ENCODE measurements at places on chromosomes 1 and 21.

DNA sequence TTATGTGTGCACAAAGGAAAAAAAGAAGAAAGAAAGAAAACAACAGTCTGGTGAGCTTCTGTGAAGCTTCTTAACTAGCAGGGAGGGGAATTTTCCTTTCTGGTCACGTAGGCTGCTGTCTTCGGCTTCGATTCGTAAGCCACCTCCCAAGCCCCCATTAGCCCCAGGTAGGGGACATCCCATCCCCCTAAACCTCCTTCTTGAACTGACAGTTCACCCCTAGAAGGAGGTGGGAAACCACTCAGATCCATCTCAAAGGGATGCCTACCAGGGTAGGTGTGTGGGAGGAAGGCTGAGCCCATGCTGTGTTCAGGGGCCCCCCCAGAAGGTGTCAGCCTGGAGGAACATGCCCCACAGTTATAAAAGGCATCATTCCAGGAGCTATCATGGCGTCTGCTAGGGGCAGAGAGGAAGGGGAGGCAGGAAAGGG is 25.8 kb downstream of the CD247 start:
- H3K4me1 ChIP-seq = peaks cover 6% of the 10 kb centered on the region
- peaks cover 49% of the 10 kb centered on the region for H3K36me3 ChIP-seq
- H3K27me3 ChIP-seq = no peaks in the 10 kb centered on the region
- peak overlapping the region; percentile 33 for H3K27ac ChIP-seq
- DNase-seq = no peak
- H3K4me3 ChIP-seq = no peak overlapping the region

- H3K36me3 ChIP-seq = no peaks in the 10 kb centered on the region
- no peak for DNase-seq
- H3K27ac ChIP-seq = no peak overlapping the region
Observed at GRCh38 chr1:201294876-201295275, 11.6 kb downstream of the PKP1 start.

GRCh38 chr1:61950418-61950817 is 208.1 kb downstream of the PATJ start:
- H3K36me3 ChIP-seq = no peaks in the 10 kb centered on the region
- H3K27ac ChIP-seq = no peak overlapping the region
- no peak overlapping the region for H3K4me3 ChIP-seq
- no peaks in the 10 kb centered on the region for H3K27me3 ChIP-seq
- DNase-seq = no peak

DNA sequence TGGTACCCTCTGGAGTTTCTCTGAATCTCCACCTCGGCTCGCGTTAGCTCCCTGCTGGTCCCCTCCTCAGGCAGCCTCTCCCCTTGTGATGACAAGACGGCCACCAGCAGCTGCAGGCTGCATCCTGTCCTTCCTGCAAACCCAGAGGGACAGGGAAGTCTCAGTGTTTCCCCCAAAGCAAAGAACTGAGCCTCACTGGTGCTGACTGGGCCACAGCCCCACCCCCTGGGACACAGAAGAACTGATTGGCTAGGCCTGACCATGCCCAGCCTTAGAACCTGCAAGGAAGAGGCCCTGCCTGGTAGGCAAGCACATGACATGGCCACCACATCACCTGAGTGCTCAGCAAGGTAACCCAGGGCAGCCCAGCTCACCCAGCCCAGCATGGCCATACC is 34.6 kb downstream of the TMEM51 start:
- no peak overlapping the region for H3K4me3 ChIP-seq
- H3K27ac ChIP-seq = no peak overlapping the region
- no peaks in the 10 kb centered on the region for H3K36me3 ChIP-seq
- no peak for DNase-seq

GRCh38 chr1:233791721-233792120 is 112.8 kb upstream of the SLC35F3 start:
- H3K4me1 ChIP-seq = no peaks in the 10 kb centered on the region
- H3K4me3 ChIP-seq = no peak overlapping the region
- no peaks in the 10 kb centered on the region for H3K27me3 ChIP-seq
- DNase-seq = no peak

DNA sequence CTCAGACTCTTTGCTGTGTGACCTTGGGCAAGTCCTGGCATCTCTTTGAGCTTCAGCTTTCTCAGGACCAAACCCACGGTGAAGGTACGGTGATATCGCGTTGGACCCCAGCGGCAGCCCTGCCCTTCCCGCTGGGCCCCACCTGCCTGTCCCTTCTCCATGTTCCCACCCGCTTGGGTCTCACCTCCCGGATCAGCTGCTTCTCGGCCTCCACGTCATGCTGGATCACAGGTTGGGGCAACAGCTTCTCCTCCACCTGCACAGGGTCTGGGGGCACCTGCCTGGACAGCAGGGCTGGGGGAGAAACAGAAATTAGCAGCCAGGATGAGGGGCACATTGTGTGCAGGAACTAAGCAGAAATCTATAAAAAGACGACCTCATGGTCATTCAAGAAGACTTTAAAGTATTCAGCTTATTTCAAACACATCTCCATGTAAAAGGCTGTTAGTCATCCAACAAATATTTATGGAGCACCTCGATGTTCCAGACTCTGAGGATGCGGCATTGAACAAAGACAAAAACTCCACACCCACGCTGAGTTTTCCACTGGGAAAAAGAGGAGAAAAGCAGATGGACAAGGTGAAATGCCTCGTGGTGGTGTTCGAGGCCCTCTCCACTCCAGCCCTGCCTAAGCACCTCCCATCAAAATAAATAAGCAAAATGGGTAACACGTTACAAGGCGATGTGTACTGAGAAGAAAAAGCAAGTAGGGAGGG is 19.5 kb downstream of the KIF17 start:
- H3K4me3 ChIP-seq = no peak overlapping the region
- no peaks in the 10 kb centered on the region for H3K27me3 ChIP-seq
- H3K36me3 ChIP-seq = no peaks in the 10 kb centered on the region
- no peak overlapping the region for H3K27ac ChIP-seq
- peaks cover 16% of the 10 kb centered on the region for H3K4me1 ChIP-seq

DNA sequence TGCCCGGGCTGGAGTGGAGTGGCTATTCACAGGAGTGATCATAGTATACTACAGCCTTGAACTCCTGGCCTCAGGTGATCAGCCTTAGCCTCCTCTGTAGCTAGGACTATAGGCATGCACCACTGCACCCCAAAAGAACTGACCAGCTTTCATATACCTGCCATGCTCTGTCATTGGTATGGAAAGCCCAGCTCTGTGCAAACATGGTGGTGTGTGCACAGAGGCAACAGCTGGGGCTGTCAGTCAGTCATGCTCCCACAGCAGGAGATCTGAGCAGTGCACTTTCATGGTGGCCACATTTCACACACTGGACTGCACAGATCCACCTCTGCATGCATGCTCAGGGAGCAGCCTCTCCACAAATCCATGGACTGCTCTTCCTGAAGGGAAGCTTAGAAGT is 8.8 kb upstream of the JAK1 start:
- no peaks in the 10 kb centered on the region for H3K36me3 ChIP-seq
- no peaks in the 10 kb centered on the region for H3K4me1 ChIP-seq

GRCh38 chr1:160124705-160125478 is 9.3 kb downstream of the ATP1A2 start:
- H3K36me3 ChIP-seq = no peaks in the 10 kb centered on the region
- no peak overlapping the region for H3K27ac ChIP-seq

DNA sequence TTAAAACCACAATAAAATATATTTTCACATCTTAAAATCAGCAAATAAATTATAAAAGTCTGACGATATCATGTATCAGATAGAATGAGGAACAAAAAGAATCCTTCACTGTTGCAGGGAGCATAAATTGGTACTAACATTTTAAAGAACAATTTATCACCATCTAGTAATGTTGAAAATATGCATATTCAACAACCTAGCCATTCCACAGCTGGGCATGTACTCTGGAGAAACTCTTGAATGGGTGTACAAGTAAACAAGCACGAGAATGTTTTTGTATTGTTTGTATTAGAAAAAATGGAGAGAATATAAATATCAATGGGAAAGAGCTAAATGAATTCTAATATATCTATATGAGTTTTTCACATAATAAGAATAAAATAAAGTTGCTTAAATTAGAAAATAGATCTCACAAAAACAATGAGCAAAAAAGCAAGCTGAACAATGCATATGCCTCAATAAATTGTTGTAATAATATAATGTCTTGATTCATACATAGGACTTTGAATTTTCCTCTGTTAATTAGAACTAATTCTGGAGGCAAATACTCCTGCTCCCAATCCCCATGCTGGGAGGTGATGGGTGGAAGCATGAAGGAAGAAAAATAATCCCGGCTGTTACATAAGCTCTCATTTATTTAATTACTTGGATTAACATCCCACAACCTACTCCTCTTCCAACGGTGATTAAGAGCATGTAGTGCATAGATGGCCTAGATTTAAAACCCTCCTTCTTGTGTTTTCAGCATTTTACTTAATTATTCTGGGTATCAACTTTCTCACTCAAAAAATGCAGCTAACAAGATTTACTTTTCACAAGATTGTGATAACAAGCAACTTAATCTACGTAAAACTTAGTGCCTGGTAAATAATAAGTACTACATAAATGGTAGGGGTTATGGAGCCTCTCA is 5.5 kb upstream of the FMO2 start:
- no peak overlapping the region for H3K4me3 ChIP-seq
- H3K27ac ChIP-seq = no peak overlapping the region
- no peaks in the 10 kb centered on the region for H3K36me3 ChIP-seq
- H3K4me1 ChIP-seq = no peaks in the 10 kb centered on the region
- DNase-seq = no peak

GRCh38 chr1:6345009-6345408 is 48.6 kb downstream of the ACOT7 start:
- peaks cover 82% of the 10 kb centered on the region for H3K36me3 ChIP-seq
- no peaks in the 10 kb centered on the region for H3K4me1 ChIP-seq
- H3K4me3 ChIP-seq = no peak overlapping the region
- no peak for DNase-seq
- no peak overlapping the region for H3K27ac ChIP-seq

GRCh38 chr1:160776178-160776577 is 19.8 kb upstream of the LY9 start:
- H3K27ac ChIP-seq = no peak overlapping the region
- DNase-seq = no peak
- peaks cover 7% of the 10 kb centered on the region for H3K4me1 ChIP-seq
- H3K4me3 ChIP-seq = no peak overlapping the region

GRCh38 chr1:234512451-234512861 is 33.5 kb upstream of the TARBP1 start:
- no peak for DNase-seq
- peaks cover 27% of the 10 kb centered on the region for H3K4me1 ChIP-seq
- H3K4me3 ChIP-seq = no peak overlapping the region
- no peaks in the 10 kb centered on the region for H3K27me3 ChIP-seq
- no peaks in the 10 kb centered on the region for H3K36me3 ChIP-seq

GRCh38 chr21:21463456-21463855 is 465.2 kb downstream of the NCAM2 start:
- no peak overlapping the region for H3K4me3 ChIP-seq
- H3K27ac ChIP-seq = no peak overlapping the region
- H3K36me3 ChIP-seq = no peaks in the 10 kb centered on the region
- H3K27me3 ChIP-seq = no peaks in the 10 kb centered on the region
- DNase-seq = no peak
- H3K4me1 ChIP-seq = no peaks in the 10 kb centered on the region

GRCh38 chr1:228540161-228540917 is 53.2 kb downstream of the RNF187 start:
- no peaks in the 10 kb centered on the region for H3K36me3 ChIP-seq
- no peak overlapping the region for H3K27ac ChIP-seq
- no peak for DNase-seq
- H3K4me3 ChIP-seq = no peak overlapping the region
- no peaks in the 10 kb centered on the region for H3K27me3 ChIP-seq
- no peaks in the 10 kb centered on the region for H3K4me1 ChIP-seq

- H3K4me1 ChIP-seq = no peaks in the 10 kb centered on the region
- DNase-seq = no peak
- H3K36me3 ChIP-seq = 0 out of 2 replicates have a peak, but pooled peaks cover 3% of the 10 kb centered on the region
- H3K27ac ChIP-seq = no peak overlapping the region
- H3K27me3 ChIP-seq = no peaks in the 10 kb centered on the region
- H3K4me3 ChIP-seq = no peak overlapping the region
Observed at GRCh38 chr1:112439592-112439991, 43.6 kb downstream of the CTTNBP2NL start.

DNA sequence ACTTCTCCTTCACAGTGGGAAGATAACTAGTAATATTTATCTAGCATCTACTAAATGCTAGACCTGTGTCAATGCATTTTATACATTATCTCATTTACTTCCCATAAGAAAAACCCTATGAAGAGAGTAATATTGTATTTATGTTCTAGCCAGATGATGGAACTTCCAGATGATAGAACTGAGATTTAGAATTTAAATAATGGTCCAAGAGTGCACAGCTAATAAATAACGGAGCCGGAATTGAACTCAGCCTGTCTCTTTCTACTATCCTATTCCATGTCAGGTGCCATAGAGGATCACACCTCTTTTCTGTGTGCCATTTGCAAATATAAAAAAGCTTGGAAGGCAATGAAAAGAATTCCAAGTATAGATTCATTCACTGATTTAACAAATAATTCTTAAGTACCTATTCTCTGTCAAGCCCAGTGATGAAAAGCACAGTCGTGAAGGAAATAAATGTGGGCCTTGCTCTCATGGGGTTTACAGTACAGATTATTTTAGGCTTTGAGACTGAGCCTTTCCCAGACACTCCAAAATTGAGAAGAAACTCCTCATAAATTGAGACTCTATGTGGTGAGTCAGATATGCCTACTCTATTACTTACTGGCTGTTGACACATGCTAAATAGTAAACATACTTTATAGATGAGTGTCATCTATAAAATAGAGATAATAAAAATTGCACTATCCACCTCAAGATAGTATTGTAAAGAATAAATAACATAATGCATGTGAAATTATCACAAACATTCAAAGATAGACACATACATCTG is 378.0 kb upstream of the PRMT6 start:
- no peaks in the 10 kb centered on the region for H3K36me3 ChIP-seq
- no peak overlapping the region for H3K4me3 ChIP-seq
- no peak for DNase-seq
- no peaks in the 10 kb centered on the region for H3K4me1 ChIP-seq
- H3K27ac ChIP-seq = no peak overlapping the region

GRCh38 chr1:159790237-159790917 is 9.6 kb downstream of the DUSP23 start:
- no peak for DNase-seq
- H3K27ac ChIP-seq = no peak overlapping the region
- H3K27me3 ChIP-seq = peaks cover 4% of the 10 kb centered on the region
- no peaks in the 10 kb centered on the region for H3K4me1 ChIP-seq
- H3K36me3 ChIP-seq = no peaks in the 10 kb centered on the region
- H3K4me3 ChIP-seq = no peak overlapping the region

GRCh38 chr1:224733027-224733911 is 117.2 kb downstream of the CNIH3 start:
- peaks cover 9% of the 10 kb centered on the region for H3K36me3 ChIP-seq
- no peaks in the 10 kb centered on the region for H3K4me1 ChIP-seq
- no peak overlapping the region for H3K27ac ChIP-seq
- no peaks in the 10 kb centered on the region for H3K27me3 ChIP-seq

GRCh38 chr1:84181350-84182005 is 37.4 kb downstream of the PRKACB start:
- H3K36me3 ChIP-seq = peaks cover 35% of the 10 kb centered on the region
- no peaks in the 10 kb centered on the region for H3K27me3 ChIP-seq
- no peak for DNase-seq
- no peaks in the 10 kb centered on the region for H3K4me1 ChIP-seq
- H3K27ac ChIP-seq = no peak overlapping the region

- H3K27ac ChIP-seq = no peak overlapping the region
- H3K4me1 ChIP-seq = no peaks in the 10 kb centered on the region
- DNase-seq = no peak
- H3K36me3 ChIP-seq = no peaks in the 10 kb centered on the region
Observed at GRCh38 chr1:237199026-237199425, 157.0 kb downstream of the RYR2 start.

GRCh38 chr1:8352886-8353785 is 35.2 kb downstream of the SLC45A1 start:
- H3K27ac ChIP-seq = 0 out of 2 replicates have a peak overlapping the region, but pooled peaks have one; percentile 14
- H3K27me3 ChIP-seq = no peaks in the 10 kb centered on the region
- no peak overlapping the region for H3K4me3 ChIP-seq
- H3K36me3 ChIP-seq = peaks cover 43% of the 10 kb centered on the region
- no peak for DNase-seq
